ENCODE measurements at places on chromosomes 2 and 18.

- DNase-seq: no peak
Measured at GRCh38 chr2:212646698-212647366, 108.2 kb upstream of the ERBB4 start.

DNA sequence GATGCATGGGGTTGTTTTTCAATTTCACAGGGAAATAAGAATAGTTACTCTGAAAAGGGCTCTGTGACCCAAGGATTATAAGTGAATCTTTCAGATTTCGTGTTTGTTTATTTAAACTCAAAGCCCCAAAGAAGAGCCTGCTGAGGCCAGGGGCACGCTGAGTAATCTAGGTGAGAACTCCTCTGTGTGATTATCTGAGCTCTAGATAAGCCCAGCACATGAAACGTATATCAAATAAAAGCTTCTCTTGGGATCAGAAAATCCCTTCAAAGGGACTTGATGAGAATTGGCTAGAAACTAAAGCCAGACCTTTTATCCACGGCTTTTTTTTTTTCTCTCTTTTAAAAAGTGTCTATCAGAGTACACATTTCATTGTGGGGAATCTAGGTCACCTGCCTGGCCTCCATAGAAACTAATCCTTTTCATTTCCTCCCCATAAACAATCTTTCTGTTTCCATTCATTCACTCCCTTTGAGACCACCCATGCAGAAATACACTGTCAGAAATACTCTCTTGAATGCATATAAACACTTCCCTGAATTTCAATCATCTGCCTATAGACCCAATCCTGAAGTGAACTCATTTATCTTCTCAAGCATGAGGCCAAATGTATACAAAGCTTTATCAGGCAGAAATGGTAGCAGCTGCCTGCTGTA lies 137.4 kb downstream of the RIT2 start:
- DNase-seq: no peak

DNA sequence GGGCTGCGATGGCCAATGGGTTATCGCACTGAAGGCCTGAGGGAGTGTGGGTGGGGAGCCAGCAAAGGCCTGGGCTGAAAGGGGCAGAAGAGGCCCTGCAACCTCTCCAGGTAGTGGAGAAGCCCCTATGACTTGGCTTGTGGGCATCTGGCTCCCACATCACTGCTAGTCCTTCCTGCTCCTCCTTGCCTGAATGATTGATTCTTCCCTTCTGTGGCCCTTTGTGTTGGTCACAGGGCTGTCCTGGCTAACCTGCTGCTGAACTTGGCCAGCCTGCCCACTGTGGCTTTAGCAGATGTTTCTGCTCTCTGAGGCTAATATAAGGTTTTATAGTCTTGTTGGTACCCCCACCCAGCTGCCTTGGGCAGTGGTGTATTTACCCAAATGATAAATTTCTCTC lies 136.2 kb upstream of the ALPP start:
- no peak for DNase-seq

DNA sequence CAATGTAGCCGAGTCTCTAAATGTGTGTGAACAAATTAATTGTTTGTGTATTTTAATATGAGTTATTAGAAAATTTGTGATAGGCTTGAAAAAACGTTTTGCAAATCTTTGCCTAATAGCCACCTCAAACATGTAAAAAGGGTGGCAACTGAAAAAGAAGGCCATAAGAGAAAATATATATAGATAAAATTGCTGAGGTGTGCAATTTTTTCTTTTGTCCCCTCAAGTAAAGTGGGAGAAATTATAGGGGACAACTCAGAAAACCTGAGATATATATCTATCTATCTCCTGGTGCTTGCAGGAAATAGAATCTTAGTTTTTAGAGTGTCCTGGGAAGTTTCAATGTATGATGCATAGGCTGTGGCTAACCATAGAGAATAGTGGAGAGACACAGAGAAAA lies 201.4 kb upstream of the LRP1B start:
- DNase-seq: no peak

GRCh38 chr2:188727846-188728245 lies 246.3 kb upstream of the COL3A1 start:
- no peak for DNase-seq

Data from activated CD4-positive, alpha-beta T cell treated with anti-CD3 and anti-CD28 coated beads, Interleukin-2, Interleukin-6, amounts not matched to agents 100 ng/mL and 50 ng/mL, durations not matched to agents 16 hours and 8 hours (primary cell).